ENCODE measurements at places on chromosomes 13 and 19.

- DNase-seq: no peak
Observed at GRCh38 chr13:114099918-114100445, 32.4 kb downstream of the RASA3 start.

DNA sequence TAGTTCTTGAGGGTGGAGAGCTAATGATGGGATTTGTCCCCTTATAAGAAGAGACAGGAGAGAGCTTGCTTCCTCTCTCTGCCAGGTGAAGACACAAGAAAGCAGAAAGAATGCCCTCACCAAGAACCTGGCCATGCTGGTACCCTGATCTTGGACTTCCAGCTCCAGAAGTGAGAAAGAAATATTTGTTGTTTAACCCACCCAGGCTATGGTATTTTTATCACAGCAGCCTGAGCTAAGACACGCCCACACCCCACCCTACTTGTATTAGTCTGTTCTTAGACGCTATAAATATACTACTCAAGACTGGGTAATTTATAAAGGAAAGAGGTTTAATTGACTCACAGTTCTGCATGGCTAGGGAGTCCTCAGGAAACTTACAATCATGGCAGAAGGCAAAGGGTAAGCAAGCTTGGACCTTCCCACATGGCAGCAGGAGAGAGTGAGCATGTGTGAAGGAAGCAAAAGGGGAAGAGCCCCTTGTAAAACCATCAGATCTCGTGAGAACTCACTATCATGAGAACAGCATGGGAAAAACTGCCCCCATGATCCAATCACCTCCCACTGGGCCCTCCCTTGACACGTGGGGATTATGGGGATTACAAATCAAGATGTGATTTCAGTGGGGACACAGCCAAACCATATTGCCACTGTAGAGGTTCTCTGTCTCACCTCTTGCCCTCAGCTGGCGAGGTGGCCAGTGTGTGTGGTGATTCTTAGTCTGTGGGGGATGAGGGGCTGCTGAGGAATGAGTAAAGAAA lies 57.4 kb upstream of the RCBTB2 start:
- no peak for DNase-seq

- DNase-seq: peak; percentile 71
Observed at GRCh38 chr13:31199849-31200636, at the start of gene B3GLCT. Gene B3GLCT, plus strand, starts transcription at chr13:31199975. Its CDS starts 110 bp downstream, at chr13:31200085.

DNA sequence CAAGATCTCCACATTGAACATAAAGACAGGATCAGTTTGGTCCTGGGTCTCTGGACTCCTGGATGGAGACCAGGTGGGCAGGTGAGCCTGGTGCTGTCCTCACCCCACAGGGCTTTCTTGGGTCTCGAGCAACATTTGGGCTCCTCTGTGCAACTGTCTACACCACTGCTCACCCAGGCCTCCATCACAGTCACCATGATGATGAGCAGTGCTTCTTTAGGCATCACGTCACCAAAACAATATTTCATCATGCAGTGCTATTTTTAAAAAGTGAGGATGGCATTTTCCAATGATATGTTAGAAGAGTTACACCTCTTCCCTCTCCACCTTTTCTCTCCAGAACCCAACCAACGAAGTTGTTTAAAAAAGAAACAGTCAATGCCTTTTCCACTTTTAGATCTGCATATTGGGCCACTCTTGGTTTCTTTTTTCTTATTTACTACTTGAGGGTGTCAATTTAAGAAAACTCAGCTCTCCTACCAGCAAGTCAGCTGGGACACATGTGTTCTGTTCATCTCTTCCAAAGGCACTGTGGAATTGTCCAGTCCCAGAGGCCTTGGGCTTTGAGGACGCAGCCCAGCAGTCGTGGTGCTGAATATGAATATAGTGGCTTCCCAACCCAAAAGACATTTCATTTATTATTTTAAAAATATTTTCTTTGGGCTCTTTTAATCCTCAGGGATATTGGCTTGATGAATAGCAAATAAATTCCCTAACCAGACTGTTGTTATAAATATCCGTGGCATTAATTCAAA lies 405.7 kb downstream of the KCNRG start:
- DNase-seq: no peak

DNA sequence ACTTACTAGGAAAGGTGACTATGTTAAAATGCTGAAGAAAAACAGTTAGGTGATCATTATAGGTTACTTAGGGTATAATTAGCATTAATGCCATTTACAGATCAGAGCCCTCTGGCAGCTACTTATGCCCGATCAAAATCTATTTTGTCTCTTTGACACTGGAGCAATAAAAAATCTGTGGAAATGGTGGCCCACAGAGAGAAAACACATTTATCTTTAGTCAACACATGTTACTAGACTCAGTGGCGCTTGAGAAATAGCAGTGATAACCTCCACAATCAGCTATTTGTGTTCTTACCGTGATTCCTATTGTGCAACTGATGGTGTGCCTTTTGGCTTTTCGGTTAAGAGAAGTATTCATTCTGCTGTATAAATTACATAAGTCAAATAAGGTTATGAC lies 1519.6 kb downstream of the PCDH9 start:
- DNase-seq: no peak

- DNase-seq: no peak
Observed at GRCh38 chr19:5036698-5037563, 68.0 kb downstream of the KDM4B start.

GRCh38 chr13:19586904-19587634 lies 25.7 kb upstream of the TPTE2 start:
- DNase-seq: peak; percentile 58

DNA sequence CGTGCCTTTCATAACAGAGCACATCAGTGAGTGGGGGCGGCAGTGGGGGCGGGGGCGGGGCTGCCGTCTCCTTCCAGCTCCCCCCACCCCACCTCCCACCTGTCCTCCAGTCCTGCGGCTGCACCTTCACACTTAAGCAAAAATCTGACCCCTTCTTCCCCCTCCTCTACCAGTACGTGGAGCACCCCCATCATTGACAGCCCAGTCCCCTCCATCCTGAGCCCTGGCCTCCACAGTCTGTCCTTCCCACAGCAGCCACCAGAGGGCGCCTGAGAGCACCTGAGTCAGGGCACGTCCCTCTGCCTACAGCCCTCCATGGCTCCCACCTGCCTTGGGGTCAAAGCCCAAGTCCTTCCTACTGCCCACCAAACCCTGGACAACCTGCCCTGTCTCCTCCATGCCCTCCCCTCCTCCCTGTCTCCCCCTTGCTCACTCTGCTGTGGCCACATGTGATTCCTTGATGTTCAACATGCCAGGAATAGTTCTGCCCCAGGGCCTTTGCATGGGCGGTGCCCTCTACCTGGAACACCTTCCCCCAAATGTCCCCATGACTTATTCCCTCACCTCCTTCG lies 4.0 kb downstream of the EBI3 start:
- DNase-seq: peak; percentile 71

GRCh38 chr13:111493468-111493867 lies 173.0 kb downstream of the TEX29 start:
- DNase-seq: no peak

- no peak for DNase-seq
Observed at GRCh38 chr19:30686826-30687566, 314.8 kb downstream of the ZNF536 start.

DNA sequence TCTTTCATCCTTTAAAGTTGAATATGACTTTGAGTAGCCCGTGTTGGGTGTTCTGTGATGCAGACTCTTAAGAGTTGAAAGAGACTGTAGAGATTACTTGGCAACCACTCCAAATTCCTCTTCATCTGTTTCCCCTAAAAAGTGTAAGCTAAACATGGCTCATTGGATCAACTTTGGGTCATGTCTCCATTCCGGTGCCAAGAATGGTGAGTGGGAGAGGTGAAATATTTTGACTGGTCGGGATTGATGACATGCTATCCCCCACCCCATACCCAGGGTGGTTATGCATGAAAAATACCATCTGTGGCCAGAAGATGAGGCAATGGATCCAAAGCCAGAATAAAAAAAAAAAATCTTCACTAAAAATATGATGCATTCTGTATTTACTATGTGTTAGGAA lies 281.3 kb upstream of the SOX21 start:
- no peak for DNase-seq

GRCh38 chr13:70170689-70171088 lies 62.4 kb upstream of the KLHL1 start:
- DNase-seq: no peak

DNA sequence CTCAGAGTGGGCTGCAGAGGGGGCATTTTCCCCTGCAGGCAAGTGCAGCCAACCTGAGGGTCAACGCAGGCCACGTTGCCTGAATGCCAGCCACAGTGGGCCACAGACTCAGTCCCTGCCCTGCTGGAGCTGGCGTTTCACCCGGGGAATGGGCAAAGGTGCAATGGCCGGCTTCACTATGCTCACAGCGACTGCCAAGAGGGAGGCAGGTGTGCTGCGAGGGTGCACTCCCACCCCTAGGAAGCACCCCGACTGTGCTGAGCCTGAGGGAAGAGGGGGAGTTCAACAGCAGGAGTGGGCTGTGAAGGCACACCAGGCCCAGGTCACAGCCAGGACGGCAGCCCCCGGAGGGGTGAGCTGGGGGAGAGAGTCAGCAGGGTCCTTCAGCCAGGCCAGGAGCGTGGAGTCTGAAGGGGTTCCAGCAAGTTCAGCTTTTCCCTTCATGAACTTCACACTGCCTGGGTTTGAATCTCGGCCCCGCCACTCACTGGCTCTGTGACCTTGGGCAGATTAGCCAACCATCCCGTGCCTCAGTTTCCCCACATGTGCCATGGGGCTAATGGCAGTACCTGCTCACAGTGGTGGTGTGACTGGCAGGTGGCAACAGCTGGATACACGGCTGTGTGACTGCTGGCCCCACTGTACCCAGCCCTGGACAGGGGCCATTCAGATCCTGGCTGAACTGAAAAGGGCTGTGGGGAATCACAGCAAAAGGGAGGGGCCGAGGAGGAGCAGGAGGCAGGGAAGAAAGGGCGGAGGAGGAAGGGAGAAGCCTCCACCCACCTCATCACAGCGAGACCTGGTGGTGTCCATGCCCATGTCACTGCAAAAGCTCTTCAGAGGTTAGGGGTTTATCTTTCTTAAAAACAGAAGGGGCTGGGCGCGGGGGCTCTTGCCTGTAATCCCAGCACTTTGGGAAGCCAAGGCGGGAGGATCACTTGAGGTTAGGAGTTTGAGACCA lies 7.6 kb downstream of the TRAPPC6A start:
- DNase-seq: no peak

GRCh38 chr19:3145909-3146676 lies 10.3 kb downstream of the GNA15 start:
- DNase-seq: no peak

DNA sequence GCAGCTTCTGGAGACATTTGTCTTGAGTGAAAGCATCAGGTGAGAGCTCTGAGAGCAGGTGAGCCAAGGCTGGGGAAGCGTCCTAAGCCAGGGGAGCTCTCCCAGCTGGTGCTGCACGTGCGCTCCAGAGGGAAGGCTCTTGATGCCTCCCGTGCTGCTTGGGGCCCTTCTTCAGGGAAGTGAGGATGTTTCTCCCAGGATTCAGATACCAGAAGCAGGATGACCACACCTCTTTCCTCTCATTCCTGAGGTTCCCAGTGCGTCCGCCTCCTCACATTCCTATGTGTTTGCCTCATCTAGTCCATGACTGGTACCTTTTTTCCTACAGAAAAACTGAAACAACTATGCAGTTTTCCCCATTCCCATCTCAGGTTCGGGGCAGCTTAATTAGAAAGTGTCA lies 231.0 kb upstream of the IRS2 start:
- no peak for DNase-seq

GRCh38 chr13:26829716-26830115 lies 69.1 kb upstream of the GPR12 start:
- DNase-seq: no peak

DNA sequence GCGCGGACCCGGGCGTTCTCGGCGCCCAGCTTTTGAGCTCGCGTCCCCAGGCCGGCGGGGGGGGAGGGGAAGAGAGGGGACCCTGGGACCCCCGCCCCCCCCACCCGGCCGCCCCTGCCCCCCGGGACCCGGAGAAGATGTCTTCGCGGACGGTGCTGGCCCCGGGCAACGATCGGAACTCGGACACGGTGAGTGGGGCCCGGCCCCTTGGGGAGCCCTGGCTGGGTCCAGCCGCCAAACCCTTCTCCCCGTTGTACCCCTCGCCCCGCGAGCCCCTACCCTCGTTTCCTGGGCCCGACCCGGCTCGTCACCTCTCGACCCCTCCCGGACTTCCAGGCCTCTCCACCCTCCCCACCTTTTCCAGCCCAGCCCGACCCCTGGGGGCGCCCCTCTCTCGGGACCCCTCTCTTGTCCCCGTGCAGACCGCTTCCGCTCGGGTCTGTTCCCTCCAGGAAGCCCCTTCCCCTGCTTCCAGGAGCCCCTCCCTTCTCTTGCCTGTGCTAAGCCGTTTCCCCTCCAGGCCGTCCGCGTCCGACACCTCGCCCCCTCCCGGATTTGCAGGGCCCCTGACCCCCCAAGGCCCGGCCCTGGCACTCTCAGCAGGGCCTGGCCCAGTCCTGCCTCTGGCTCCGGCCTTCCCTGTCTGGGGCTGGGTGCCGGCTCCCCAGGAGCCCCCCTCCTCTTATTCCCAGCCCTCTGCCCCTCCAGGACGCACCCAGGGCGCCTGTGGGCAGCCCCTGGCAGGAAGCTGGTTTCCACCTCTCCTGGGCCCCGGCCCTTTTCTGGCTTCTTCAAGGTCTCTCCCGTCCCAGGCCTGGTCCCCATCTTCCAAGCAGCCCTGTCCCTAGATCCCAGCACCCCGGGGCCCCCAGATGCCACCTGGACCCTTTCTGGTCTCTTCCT lies 632 bp downstream of the MARK4 start:
- no peak for DNase-seq

DNA sequence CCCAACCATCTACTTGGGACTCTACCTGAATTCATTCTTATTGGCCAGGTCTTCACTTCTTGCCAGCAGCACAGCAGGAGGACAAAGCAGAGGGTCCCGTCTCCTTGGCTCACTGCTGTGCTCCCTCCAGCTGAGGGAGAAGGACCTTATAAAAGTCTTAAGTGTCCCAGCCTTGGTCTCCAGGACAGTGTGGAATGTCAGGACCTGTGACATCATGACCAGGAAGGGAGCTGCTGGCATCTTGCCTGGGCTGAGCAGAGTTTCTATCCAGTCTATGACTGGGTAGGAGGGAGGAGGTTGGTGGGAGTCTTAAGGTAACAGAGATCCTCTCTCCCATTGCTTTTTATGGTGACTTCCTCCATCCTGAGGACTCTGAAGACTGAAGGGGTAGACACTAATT lies 56.6 kb upstream of the ANKRD10 start:
- no peak for DNase-seq

GRCh38 chr19:12868540-12869112 lies 12.6 kb downstream of the DNASE2 start:
- no peak for DNase-seq

- no peak for DNase-seq
Observed at GRCh38 chr19:10419200-10419645, 1.1 kb upstream of the PDE4A start.

- no peak for DNase-seq
Observed at GRCh38 chr19:55336101-55336500, 3.6 kb upstream of the KMT5C start.

DNA sequence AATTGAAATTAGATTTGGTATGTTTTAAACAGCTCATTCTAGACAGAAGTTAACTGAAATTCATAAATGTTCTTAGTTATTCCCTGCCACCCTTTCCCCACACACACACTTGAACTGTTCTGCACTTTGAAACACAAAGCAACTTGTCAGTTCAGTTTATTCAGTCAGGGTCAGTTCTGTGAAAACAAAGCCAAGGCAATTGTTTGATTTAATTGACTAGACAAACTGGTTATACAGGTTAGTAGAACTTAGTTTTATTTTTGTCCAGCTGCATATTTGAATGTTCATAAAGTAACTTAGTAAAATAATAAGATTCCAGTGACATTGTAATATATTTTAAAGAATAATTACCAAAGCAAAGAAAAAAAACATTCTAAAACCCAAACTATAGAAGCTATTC lies 98.3 kb upstream of the KLF5 start:
- no peak for DNase-seq

Data from activated CD4-positive, CD25-positive, alpha-beta regulatory T cell (primary cell).